ENCODE measurements at places on chromosomes 2 and 18. TPM values are rescaled to one million over a fixed set of nuclear protein-coding genes. Genes with fewer than 3 reads are reported as not detected.

GRCh38 chr2:55511508-55512124 is 7.9 kb upstream of the CFAP36 start:
- no peak overlapping the region for H3K27ac ChIP-seq
- no peaks in the 10 kb centered on the region for H3K27me3 ChIP-seq

- no peaks in the 10 kb centered on the region for H3K36me3 ChIP-seq
- DNase-seq = no peak
- H3K27ac ChIP-seq = no peak overlapping the region
Measured at GRCh38 chr2:95027369-95027720, 1.8 kb downstream of the MAL start.

DNA sequence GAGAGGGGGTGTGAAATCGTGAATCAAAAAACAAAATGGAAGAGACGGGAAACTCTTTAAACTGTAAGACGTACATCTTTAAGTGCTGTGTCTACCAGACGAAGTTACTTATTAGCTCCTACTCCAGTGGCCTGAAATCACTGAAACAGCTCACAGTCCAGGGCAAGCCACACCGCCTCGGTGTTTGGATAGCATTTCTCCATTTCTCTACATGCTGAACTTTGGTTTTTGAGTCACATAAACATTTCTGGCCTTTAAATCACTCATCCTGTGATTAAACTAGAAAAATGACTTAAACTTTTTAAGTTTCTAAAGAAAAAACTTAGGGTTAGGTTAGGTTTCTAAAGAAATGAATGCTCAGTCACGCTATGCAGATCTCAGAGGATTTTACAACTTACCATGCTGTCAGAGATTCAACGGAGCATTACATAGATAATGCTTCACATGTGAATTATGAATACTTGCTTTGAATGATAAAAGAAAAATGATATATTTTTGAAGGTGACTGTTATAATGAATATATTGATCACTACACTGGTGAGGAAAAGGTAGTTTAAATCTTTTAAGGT is 138.4 kb downstream of the MBP start:
- no peaks in the 10 kb centered on the region for H3K36me3 ChIP-seq
- H3K4me3 ChIP-seq = peak overlapping the region; percentile 28
- DNase-seq = peak; percentile 39
- peaks cover 32% of the 10 kb centered on the region for H3K4me1 ChIP-seq

DNA sequence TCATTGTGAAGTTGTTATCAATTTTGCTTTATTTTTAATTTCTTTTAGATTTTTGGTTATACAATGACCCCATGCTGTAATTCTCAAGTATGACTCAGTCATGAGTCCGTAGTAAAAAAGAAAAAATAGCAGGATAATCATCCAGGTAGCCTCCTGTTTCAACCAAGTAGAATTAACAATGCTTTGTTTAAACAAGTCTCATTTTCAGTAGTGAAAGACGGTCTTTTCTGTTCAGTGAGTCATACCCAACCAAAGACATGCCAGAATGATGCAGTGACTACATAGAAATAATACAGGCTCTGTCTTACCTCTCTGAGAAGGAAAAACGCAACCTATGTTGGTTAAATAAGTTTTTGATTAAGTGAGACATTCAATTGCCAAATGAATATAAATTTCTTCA is 67.8 kb upstream of the DSC1 start:
- no peaks in the 10 kb centered on the region for H3K36me3 ChIP-seq
- peak overlapping the region; percentile 16 for H3K27ac ChIP-seq
- peak; percentile 89 for DNase-seq
- H3K4me3 ChIP-seq = no peak overlapping the region

DNA sequence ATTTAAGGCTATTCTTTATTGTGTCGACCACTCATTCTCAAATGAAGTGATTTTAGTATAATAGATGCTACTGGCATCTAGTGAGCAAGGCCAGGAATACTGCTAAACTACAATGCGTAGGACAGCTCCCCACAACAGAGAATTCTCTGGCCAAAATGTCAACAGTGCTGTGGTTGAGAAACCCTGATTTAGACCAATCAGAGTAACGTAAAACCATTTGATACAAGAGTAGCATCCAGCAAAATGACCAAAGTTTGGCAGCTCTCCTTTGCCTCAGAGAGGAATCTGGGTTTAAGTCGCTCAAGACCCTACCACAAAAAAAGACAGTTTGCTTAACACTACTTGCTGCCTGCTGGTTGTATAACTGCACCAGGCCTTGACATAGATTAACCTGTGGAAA is 37.0 kb upstream of the TTN start:
- H3K27me3 ChIP-seq = no peaks in the 10 kb centered on the region
- no peak overlapping the region for H3K27ac ChIP-seq
- no peak for DNase-seq
- no peak overlapping the region for H3K4me3 ChIP-seq

- H3K27me3 ChIP-seq = no peaks in the 10 kb centered on the region
- peak; percentile 95 for DNase-seq
- H3K4me3 ChIP-seq = peak within 1 kb of the TSS; percentile 88
- H3K27ac ChIP-seq = peak within 1 kb of the TSS; percentile 96
Measured at GRCh38 chr2:200306196-200306930, at the start of gene SPATS2L. Gene SPATS2L, plus strand, starts transcription at chr2:200306693. Its CDS starts 82,552 bp downstream, at chr2:200389245.

DNA sequence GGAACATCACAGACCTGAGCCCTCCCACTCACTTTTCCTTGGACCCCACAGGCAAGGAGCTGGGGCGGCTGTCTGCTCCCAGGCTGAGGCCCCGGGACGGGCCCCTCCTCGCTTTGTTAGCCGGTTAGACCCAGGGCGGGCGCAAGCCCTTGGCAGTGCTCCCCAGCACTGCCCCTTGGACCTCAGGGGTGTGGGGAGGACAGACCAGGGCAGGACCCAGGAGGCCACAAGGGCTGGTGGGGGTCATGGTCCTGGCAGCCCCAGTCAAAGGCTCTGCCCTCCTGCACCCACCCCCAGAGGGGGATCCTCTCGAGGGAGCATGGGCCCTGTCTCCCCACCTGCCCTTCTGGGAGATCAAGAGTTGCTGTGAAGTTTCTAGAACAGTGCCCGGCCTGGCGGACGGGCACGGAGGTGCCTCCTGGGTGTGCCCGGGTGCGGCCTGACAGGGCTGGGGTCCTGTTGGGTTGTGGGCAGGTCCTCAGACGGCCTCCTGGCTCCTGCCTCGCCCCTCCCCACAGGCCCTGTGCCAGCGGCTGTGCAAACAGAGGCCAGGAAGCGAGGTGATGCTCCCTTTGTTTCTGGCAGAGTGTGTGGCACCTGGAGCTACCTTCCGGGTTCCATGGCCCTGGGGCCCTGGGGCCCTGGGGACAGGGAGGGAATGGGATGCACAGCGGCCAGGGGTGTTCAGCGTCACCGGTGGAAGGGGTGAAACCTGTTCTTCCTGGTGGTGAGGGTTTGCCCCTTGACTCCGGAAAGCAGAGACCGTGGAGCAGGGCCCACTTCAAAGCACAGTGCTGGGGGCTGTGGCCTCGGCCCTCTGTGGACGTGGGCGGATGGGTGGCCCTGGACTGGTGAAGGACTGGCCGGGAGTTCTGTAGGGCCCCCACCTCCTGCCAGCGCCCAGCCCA is 2.9 kb upstream of the GAL3ST2 start:
- no peaks in the 10 kb centered on the region for H3K36me3 ChIP-seq
- peak overlapping the region; percentile 92 for H3K27ac ChIP-seq
- H3K4me1 ChIP-seq = peaks cover 85% of the 10 kb centered on the region

- peaks cover 27% of the 10 kb centered on the region for H3K4me1 ChIP-seq
- no peak overlapping the region for H3K27ac ChIP-seq
- H3K27me3 ChIP-seq = peaks cover 70% of the 10 kb centered on the region
- DNase-seq = no peak
- H3K4me3 ChIP-seq = no peak overlapping the region
Measured at GRCh38 chr2:85259879-85260278, 67.9 kb downstream of the TGOLN2 start.

GRCh38 chr2:238924796-238925195 is 76.9 kb downstream of the TWIST2 start:
- no peak overlapping the region for H3K4me3 ChIP-seq
- H3K36me3 ChIP-seq = no peaks in the 10 kb centered on the region
- H3K27ac ChIP-seq = no peak overlapping the region
- H3K4me1 ChIP-seq = no peaks in the 10 kb centered on the region
- H3K27me3 ChIP-seq = peaks cover 28% of the 10 kb centered on the region
- no peak for DNase-seq

GRCh38 chr2:51153236-51153635 is 121.3 kb upstream of the NRXN1 start:
- H3K4me1 ChIP-seq = no peaks in the 10 kb centered on the region
- no peak overlapping the region for H3K27ac ChIP-seq
- H3K27me3 ChIP-seq = no peaks in the 10 kb centered on the region
- DNase-seq = no peak

- H3K27me3 ChIP-seq = no peaks in the 10 kb centered on the region
- H3K4me3 ChIP-seq = no peak overlapping the region
- no peak overlapping the region for H3K27ac ChIP-seq
- no peak for DNase-seq
- peaks cover 6% of the 10 kb centered on the region for H3K36me3 ChIP-seq
Measured at GRCh38 chr2:55196526-55196925, 35.6 kb downstream of the CLHC1 start.

GRCh38 chr2:151543876-151544275 is 134.2 kb downstream of the RIF1 start:
- H3K27me3 ChIP-seq = no peaks in the 10 kb centered on the region
- no peaks in the 10 kb centered on the region for H3K4me1 ChIP-seq
- H3K36me3 ChIP-seq = no peaks in the 10 kb centered on the region
- no peak overlapping the region for H3K27ac ChIP-seq
- no peak overlapping the region for H3K4me3 ChIP-seq

- no peak overlapping the region for H3K4me3 ChIP-seq
- H3K27ac ChIP-seq = no peak overlapping the region
- H3K27me3 ChIP-seq = no peaks in the 10 kb centered on the region
- peaks cover 47% of the 10 kb centered on the region for H3K36me3 ChIP-seq
- no peak for DNase-seq
Measured at GRCh38 chr2:64591188-64591587, 62.5 kb downstream of the SERTAD2 start.

GRCh38 chr2:172253190-172254052 is 150.7 kb upstream of the DLX2 start:
- peak overlapping the region; percentile 41 for H3K27ac ChIP-seq
- peaks cover 39% of the 10 kb centered on the region for H3K4me1 ChIP-seq
- DNase-seq = peak; percentile 91
- no peaks in the 10 kb centered on the region for H3K27me3 ChIP-seq

GRCh38 chr18:45165176-45165713 is 450.0 kb upstream of the SLC14A2 start:
- H3K27ac ChIP-seq = no peak overlapping the region
- H3K4me3 ChIP-seq = no peak overlapping the region
- no peaks in the 10 kb centered on the region for H3K27me3 ChIP-seq
- H3K36me3 ChIP-seq = no peaks in the 10 kb centered on the region
- H3K4me1 ChIP-seq = no peaks in the 10 kb centered on the region
- no peak for DNase-seq

DNA sequence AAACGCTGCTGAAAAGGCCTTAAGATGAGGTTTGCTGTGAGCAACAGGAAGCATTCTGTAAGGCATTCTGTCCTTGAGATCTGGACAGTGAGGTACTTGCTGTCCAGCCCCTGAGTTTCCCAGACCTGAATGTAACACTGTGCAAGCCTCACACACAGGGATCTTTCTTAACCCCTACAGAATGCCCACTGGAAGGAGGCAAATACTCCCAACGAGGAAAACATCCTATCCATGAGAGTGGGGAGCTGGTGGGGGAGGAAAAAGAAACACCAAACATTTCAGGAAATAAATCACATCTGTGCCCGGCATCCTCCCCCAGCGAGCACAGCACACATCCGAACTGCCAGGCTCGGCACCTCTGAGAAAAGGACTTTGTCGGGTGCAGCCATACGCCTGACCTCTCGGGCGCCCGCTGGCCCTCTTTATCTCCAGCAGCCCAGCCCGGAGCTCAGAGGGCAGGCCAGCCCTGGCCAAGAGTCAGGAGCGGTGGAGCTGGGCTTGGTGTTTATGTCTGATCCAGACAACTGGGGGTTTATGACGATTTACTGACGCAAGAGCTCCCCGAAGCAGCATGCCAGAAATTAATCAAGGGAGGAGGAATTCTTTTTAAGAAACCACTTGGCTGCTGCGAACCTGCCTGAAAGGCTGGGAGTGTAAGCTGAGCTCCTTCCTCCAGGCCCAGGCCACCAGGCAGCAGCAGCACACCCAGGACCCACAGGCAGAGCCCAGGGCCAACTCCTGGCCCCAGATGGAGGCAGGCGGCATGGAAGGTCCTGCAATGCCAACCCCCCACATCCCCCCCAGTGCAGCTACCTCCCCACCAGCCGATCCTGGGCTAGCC is 72.2 kb downstream of the HDAC4 start:
- no peaks in the 10 kb centered on the region for H3K36me3 ChIP-seq
- no peak overlapping the region for H3K4me3 ChIP-seq
- no peaks in the 10 kb centered on the region for H3K27me3 ChIP-seq
- no peak overlapping the region for H3K27ac ChIP-seq

- H3K4me3 ChIP-seq = no peak overlapping the region
- no peak for DNase-seq
- no peak overlapping the region for H3K27ac ChIP-seq
- no peaks in the 10 kb centered on the region for H3K36me3 ChIP-seq
- peaks cover 6% of the 10 kb centered on the region for H3K4me1 ChIP-seq
Measured at GRCh38 chr2:146135245-146135644, 1615.3 kb upstream of the ZEB2 start.

DNA sequence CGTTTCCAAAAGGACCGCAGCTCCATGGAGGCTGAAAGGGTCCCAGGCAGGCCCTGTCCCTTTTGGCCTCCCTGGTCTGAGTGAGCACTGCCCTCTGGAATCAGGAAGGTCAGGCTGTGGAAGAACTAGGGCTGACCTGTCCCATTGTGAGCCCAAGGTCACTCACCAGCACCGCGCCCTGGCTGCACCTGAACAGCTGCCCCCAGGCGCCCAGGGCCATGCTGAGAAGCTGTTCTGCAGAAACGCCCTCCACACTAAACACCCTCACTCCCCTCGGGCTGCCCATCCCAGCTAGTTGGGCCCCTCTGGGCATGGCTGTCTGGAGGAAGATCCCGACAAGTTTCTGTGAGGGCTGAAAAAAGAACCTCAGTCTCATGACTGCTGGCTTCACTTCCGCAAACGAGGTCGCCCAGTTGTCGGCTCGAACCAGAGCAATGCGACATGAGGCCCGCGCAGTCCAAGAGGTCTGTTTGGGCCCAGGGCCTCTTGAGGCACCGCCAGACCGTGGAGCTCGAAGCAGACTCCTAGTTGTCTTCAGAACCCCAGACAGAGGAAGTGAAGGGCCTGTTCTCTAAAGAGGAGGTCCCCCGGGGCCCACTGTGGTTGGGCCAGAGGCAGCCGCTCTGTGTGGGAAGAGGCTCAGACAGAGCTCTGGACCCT is 64.4 kb downstream of the INPP5D start:
- peaks cover 12% of the 10 kb centered on the region for H3K4me1 ChIP-seq
- no peaks in the 10 kb centered on the region for H3K27me3 ChIP-seq
- peaks cover 26% of the 10 kb centered on the region for H3K36me3 ChIP-seq
- DNase-seq = no peak
- no peak overlapping the region for H3K27ac ChIP-seq
- no peak overlapping the region for H3K4me3 ChIP-seq

MARCHF4 gene
- total RNA-seq = not detected

LHCGR gene
- not detected for total RNA-seq

CEP76 gene
- 15.1 TPM for total RNA-seq

USP40 gene
- total RNA-seq = 57.2 TPM

RNPEPL1 gene
- 13.0 TPM for total RNA-seq

OSBPL1A gene
- total RNA-seq = 0.02 TPM

REG1A gene
- total RNA-seq = not detected

ZNF804A gene
- total RNA-seq = 0.06 TPM

MYO3B gene
- not detected for total RNA-seq

CRYGC gene
- not detected for total RNA-seq

GKN1 gene
- total RNA-seq = not detected
